OCI-LY7 (cell line): ENCODE measurements at places on chromosomes 1 and 21. TPM values are rescaled to one million over a fixed set of nuclear protein-coding genes. Genes with fewer than 3 reads are reported as not detected.

DNA sequence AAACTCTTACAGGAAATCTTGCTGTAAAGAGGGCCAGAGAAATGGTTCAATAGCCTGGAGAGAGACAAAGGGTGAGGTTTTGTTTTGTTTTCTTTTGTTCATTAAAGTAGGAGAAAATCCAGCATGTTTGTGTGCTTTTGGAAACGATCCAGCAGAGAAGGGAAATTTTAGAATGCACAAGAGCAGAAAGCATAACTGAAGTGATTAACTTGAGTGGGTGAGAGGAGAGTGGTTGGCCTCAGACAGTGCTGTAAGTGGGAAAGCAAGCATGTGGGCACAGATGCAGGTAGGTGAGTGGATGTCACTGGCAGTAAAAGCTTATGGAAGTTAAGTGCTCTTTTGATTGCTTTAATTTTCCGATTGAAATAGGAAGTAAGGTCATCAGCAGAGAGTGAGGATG lies 50.2 kb downstream of the EEIG2 start:
- DNase-seq = no peak

Gene AGMAT
- total RNA-seq = 0.29 and 0.39 TPM in 2 replicates

Gene PTCH2
- total RNA-seq = 0.68 and 1.0 TPM in 2 replicates

DNA sequence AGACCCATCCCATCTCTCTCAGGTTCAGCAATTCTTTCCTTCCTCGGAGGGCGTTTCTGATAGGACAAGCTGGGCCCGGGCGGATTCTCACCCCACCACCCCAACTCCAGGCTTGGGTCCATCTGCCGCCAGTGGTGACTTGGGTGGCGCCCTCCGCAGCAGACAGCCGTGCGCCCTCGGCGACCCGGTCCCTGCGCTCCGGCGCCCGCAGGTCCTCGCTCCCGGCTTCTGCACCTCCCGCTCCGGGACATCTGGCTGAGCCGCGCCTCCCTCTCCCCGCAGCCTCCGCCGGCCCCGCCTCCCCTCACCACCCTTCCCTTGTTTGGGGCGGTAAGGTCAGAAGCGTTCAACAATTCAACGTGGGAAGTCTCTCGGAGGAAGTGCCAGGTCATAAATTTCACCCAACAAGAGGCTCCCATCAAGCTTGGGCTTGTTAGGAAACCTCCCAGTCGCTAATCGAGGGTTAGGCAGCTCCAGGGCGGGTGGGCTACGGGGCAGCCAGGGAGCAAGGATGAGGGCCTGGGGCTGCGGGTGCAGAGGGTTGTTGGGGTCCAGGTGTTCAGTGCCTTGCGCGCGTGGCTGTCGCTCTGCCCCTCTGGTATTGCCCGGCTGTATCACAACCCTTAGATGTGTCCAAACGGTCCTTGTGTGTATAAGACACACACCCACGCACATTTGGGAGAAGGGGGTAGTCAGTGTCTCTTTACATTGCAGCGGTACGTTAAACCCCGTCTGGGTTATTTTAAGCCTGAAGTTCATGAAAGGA lies 39.8 kb downstream of the OLIG1 start:
- DNase-seq = no peak

Gene PIK3C2B
- total RNA-seq = 36.3 and 43.9 TPM in 2 replicates

GRCh38 chr1:153548722-153549688 lies at the start of gene S100A3:
Gene S100A3 (minus strand): TSS chr1:153549258. CDS start chr1:153548485, 773 bp downstream.
- DNase-seq = no peak
